Right lung (tissue), 10 donors: ENCODE measurements at places on chromosomes 16 and 17. TPM values are rescaled to one million over a fixed set of nuclear protein-coding genes. Genes with fewer than 3 reads are reported as not detected.

- DNase-seq = no peak
Observed at GRCh38 chr16:62036101-62036801, at the start of gene CDH8. Gene CDH8 (minus strand): TSS chr16:62036438. CDS start chr16:62021403, 15,035 bp downstream.

The MRPL28 gene
- 49.0 TPM for polyA plus RNA-seq

DNA sequence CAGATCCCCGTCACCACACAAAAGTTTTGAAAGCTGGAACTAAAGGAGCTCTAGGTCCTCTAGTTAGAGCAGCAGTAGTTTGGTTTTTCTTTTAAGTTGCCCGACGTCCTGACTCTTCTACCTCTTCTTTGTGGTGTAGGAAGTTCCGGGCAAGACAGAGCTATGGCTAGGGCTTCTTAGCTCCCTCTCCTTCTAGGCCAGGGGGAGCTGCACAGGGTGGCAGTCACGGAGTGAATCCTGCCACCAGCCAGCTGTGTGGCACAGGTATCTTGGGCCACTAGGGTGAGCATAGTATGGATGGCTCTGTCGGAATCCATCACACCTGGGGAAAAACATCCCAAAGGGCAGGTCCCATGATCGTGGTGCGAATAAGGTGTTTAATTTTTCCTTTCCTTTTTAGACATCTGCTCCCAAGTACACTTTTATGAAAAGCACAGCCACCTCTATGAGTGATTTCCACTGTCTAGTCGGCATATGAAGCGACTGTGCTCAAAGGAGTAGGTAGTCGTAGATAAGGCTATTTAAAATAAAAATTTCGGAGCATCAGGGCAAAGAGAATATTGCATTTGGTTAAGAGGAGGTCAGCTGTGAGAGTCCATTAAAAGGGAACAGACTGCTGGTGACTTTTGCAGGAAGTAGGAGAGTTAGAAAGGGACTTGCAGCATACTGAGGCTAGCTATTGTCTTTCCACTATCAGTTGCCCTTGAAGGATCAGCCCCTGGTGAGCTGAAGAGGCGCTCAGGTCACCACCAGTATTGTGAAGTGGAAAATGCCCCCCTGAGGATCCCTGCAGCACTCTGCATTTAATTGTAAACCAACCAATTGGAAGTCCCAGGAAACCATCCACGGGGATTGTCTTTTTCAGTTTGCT lies 2.1 kb downstream of the PRKCA start:
- no peak for DNase-seq

GRCh38 chr17:76540381-76541300 lies 797 bp downstream of the PRCD start:
- peak; percentile 92 for DNase-seq

DNA sequence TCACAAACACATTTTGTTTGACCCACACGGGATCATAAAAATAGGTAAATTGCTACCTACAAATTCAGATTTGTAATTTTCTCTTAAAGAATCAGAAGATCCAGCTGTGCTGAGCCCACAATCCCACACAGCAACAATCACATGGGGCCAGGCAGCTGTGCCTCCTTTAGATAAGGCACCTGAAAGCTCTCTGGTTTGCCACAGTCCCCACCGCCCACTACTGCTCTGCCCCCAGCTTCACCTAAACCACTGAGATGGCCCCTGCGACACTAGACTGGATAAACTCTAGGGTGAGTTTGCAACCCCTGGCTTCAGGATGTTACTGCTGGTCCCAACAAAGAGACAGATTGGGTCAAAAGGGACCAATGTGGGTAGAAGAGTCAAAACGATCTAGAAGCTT lies 96.8 kb downstream of the GSG1L start:
- DNase-seq = no peak

DNA sequence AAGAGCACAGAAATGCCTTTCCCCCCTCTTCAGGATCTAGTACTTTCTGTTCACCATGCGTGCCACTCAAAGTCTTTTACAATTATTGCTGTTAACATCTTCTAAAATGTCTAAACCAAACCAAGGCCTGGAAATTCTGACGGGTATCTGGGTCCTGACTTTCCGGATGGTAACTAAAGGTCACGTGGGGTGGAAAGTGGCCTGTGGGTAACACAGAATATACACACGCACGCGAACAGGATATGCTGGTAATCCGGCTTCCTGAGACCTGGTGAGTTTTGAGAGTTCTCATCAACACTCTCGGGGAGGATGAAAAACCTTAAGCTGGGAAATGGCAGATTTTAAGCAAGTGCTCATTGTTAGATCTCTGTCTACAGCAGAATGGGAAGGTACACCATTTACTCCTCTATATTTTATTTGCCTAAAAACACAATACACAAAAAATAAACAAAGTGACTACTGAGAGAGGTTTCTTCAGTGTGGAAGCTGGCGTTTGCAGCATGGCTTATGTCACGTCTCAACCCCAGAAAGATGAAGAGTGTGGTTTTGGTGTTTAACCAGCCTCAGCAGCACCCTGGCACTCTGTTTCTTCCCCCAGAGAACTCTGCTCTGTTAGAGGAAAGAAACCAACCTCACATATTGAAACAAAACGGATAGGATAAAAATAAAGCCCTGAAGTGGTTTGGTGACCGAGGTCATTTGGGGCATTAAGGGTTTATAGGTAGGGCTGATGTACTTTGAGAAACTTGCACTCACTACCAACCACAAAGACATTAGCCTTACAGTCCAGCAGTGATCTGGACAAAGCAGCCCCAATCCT lies 37.3 kb downstream of the SMG6 start:
- DNase-seq = no peak

The KRT24 gene
- polyA plus RNA-seq = not detected
